ENCODE measurements at places on chromosomes 1 and 21. TPM values are rescaled to one million over a fixed set of nuclear protein-coding genes. Genes with fewer than 3 reads are reported as not detected.

B3GALT2 gene
- 0.39 TPM for total RNA-seq

DNA sequence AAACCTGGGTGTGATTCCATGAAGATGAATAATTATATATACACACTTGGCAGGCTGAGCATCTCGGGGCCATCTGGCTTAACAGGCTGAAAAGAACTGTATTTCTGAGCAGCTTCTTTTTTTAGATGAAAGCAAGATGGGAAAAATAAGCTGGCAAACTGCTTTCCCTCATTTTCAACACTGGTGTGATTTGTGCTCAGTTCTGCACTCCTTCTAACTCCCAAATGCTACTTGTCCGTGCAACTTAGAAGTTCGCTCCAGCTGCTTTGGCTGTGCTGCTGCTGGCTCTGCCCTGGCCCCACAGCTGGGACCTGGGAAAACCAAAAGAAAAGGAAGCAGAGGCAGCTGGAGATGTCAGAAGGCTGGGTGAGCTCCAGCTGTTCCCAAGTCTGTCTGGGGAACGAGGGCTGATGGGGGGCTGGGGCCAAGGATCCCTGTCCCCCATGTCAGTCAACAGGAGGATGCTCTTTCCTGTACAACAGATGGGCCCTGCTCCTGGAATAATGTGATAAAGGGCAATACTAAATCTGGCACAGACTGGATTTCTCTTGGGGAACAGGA, 44.9 kb downstream of the PAFAH2 start:
- no peak overlapping the region for H3K4me3 ChIP-seq
- H3K4me1 ChIP-seq: peaks cover 8% of the 10 kb centered on the region
- H3K27me3 ChIP-seq: no peaks in the 10 kb centered on the region
- H3K27ac ChIP-seq: no peak overlapping the region
- H3K36me3 ChIP-seq: no peaks in the 10 kb centered on the region

GON4L gene
- total RNA-seq: 52.8 TPM

DNA sequence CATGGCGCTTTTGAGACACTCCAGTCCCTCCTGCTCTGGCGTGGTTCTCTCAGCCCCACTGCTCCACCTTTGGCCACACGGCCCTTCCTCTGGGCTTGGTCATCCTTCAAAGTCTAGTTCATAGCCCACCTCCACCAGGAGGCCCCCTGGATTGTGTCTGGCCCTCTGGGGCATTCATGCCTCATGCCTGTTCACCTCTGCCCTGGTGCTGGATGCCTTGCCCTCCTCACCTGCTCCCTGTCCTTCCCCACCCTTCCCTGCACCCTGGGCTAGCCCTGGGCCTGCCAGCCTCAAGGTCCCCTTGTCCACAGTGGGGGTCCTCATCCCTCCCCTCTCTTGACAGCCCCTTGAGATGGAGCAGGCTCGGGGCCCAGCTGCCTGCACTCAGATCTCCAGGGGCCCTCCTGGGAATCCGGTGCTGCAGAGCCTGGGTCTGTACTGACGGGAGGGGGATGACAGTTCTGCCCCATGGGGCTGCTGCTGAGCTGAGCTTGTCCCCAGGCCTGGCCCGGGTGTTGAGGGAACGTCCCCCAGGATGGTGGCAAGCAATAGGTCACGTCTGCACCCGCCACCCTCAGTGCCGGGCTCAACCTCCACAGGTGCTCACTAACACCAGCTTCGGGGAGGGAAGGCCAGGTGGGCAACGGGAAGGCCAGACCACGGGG, 18.4 kb downstream of the PRXL2B start:
- H3K4me1 ChIP-seq: no peaks in the 10 kb centered on the region
- no peak overlapping the region for H3K27ac ChIP-seq
- H3K36me3 ChIP-seq: no peaks in the 10 kb centered on the region
- no peak overlapping the region for H3K4me3 ChIP-seq
- no peaks in the 10 kb centered on the region for H3K27me3 ChIP-seq

DNA sequence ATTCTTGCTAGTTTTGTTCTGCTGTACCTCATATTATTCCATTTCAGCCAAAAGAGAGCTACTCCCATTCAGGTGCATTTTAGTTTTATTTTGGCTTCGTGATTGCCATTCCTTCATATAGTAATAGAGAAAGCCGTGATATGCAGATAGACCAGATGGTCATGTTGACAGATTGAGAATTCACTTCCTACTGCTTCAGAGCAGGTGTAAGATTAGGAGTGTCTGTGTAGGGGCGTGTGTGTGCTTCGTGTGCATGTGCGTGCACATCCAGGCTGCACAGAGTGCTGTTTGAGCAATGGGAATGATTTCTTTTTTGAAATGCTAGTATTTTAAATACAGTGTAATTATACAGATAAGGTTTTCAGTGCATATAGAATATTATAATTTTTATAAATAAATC, 10.3 kb downstream of the NFIA start:
- H3K4me1 ChIP-seq: no peaks in the 10 kb centered on the region
- no peak overlapping the region for H3K27ac ChIP-seq
- no peaks in the 10 kb centered on the region for H3K27me3 ChIP-seq
- DNase-seq: no peak
- H3K36me3 ChIP-seq: no peaks in the 10 kb centered on the region

- H3K4me3 ChIP-seq: no peak overlapping the region
- no peaks in the 10 kb centered on the region for H3K4me1 ChIP-seq
- H3K27ac ChIP-seq: no peak overlapping the region
These were observed 222.1 kb upstream of the SNX7 start for GRCh38 chr1:98439471-98439870.

HSD3B1 gene
- 2.8 TPM for total RNA-seq

OR2T11 gene
- total RNA-seq: not detected

GRCh38 chr1:169493251-169493650, 7.5 kb upstream of the SLC19A2 start:
- H3K27me3 ChIP-seq: no peaks in the 10 kb centered on the region
- H3K27ac ChIP-seq: no peak overlapping the region
- no peak for DNase-seq
- no peaks in the 10 kb centered on the region for H3K4me1 ChIP-seq
- H3K4me3 ChIP-seq: no peak overlapping the region

- no peak overlapping the region for H3K27ac ChIP-seq
- no peaks in the 10 kb centered on the region for H3K27me3 ChIP-seq
- H3K4me3 ChIP-seq: no peak overlapping the region
- H3K36me3 ChIP-seq: no peaks in the 10 kb centered on the region
These were observed 277.0 kb upstream of the BRINP3 start for GRCh38 chr1:190754666-190755065.

GRCh38 chr1:30379684-30380624, 343.4 kb downstream of the MATN1 start:
- no peaks in the 10 kb centered on the region for H3K36me3 ChIP-seq
- peak; percentile 71 for DNase-seq
- peaks cover 8% of the 10 kb centered on the region for H3K27me3 ChIP-seq
- H3K27ac ChIP-seq: no peak overlapping the region
- H3K4me3 ChIP-seq: no peak overlapping the region
- peaks cover 18% of the 10 kb centered on the region for H3K4me1 ChIP-seq

Data from astrocyte (in vitro differentiated cells and primary cell).